ENCODE measurements at places on chromosomes 6 and 20.

DNA sequence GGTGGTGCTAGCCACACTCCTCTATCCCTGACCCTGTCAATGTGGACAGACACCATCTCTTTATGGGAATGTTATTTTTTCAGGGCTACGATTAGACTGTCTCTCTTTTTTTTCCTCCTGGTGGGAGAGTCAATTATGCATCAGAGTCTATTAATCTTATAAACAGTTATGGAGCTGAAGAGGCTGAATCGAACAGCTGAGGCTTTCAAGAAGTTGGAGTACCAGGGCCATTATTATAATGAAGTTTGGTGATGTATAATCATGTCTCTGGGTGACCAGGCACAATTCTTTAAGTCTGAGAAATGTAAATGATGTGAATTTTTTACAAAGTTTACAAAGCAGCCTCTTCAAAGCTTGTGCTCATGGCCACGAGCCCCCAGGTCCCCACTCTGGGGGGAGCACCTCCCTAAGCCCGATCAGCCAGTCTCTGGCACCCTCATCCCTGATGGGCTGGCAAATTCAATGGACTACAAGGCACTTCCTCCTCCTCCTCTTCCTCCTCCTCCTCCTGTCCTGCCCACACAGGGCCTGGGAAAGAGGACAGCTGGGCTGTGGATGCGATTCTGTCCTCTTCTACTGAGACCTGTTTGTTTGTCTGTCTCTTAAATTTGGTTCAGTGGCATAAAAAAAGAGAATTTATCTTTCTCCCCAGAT, 43.9 kb upstream of the QKI start:
- no peaks in the 10 kb centered on the region for H3K27me3 ChIP-seq
- H3K4me1 ChIP-seq = no peaks in the 10 kb centered on the region
- no peaks in the 10 kb centered on the region for H3K36me3 ChIP-seq
- no peak overlapping the region for H3K27ac ChIP-seq
- no peak for DNase-seq

DNA sequence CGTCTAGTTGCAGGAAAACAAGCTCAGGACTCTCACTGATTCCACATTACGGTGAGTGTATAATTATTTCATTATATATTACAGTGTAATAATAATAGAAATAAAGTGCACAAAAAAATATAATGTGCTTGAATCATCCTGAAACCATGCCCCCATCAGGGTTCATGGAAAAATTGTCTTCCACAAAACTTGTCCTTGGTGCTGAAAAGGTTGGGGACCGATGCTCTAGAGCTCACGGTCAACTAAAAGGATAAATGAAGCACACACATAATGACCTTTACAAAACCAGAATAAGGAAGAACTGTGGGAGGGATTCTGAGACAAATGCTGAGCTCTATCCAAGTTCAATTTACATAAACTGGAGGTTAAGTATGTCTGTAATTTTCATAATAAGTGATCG, 194.3 kb downstream of the COL19A1 start:
- no peaks in the 10 kb centered on the region for H3K4me1 ChIP-seq
- no peak overlapping the region for H3K27ac ChIP-seq
- no peak overlapping the region for H3K4me3 ChIP-seq
- H3K36me3 ChIP-seq = no peaks in the 10 kb centered on the region

DNA sequence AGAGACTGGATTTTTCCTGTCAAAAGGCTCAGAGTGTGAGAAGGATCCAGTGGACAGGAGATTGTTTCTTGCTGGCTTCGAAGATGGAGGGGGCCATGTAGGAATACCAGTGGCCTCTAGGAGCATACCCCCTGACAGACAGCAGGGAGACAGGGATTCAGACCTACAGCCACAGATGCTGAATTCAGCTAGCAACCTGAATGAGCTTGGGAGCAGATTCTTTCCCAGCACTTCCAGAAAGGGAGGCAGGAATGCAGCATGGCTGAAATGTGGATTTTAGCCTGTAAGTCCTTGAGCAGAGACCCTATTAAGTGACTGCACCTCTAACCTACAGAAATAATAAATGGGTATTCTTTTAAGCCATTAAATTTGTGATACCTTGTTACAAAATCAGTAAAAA, 44.6 kb downstream of the STXBP5 start:
- no peak overlapping the region for H3K4me3 ChIP-seq
- no peak for DNase-seq
- H3K4me1 ChIP-seq = no peaks in the 10 kb centered on the region

DNA sequence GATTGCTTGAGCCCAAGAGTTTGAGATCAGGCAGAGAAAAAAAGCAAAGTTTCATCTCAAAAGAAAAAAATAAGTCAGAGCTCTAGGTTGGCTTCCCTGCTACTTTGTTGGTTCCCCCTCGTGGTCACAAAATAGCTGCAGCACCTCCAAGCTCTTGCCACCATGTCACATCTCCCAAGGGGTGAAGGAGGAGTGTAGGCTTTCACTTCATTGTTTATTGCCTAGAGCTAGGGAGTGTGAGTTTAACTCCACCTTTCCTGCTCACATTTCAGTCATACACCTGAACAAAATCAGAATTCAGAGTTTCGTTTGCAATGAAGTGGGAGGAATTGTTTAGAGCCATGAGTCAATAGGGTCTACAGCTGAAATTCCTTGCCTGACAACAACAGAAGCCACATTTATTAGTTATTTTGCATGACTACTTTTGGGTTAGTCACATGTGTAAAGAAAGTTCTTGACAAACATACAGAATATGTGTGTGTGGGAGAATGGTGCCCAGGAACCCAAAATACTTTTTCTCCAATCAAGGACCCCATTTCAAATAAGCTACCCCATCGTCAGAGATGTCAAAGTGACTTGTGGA, 56.2 kb upstream of the UFL1 start:
- no peaks in the 10 kb centered on the region for H3K36me3 ChIP-seq
- no peak overlapping the region for H3K27ac ChIP-seq
- no peak overlapping the region for H3K4me3 ChIP-seq
- H3K4me1 ChIP-seq = no peaks in the 10 kb centered on the region
- no peaks in the 10 kb centered on the region for H3K27me3 ChIP-seq

GRCh38 chr20:42756991-42757390, 432.7 kb downstream of the PTPRT start:
- no peaks in the 10 kb centered on the region for H3K4me1 ChIP-seq
- H3K36me3 ChIP-seq = no peaks in the 10 kb centered on the region
- DNase-seq = no peak
- no peaks in the 10 kb centered on the region for H3K27me3 ChIP-seq
- H3K4me3 ChIP-seq = no peak overlapping the region

- H3K36me3 ChIP-seq = no peaks in the 10 kb centered on the region
- no peak overlapping the region for H3K27ac ChIP-seq
- H3K27me3 ChIP-seq = no peaks in the 10 kb centered on the region
- no peak overlapping the region for H3K4me3 ChIP-seq
Observed at GRCh38 chr6:125346926-125347563, 45.3 kb upstream of the HDDC2 start.

DNA sequence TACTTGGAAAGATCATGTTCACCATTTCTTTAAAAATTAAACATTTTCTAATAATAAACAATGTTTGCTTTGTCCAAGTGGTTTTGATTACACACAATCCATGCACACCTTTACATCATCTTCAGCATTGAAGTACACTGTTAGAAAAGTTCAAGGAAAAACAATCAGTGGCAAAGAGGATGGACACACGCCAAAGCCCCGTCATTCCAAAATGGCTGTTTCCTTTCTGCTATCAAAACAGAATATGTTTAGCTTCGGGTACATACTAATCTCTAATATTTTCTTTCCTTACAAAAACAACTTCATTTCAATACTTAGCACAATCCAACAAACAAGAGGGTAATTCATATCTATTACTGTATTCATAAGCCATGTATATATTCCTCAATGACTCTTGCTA, 24.5 kb downstream of the REPS1 start:
- no peak for DNase-seq
- H3K36me3 ChIP-seq = no peaks in the 10 kb centered on the region
- no peak overlapping the region for H3K27ac ChIP-seq
- no peaks in the 10 kb centered on the region for H3K27me3 ChIP-seq
- peaks cover 4% of the 10 kb centered on the region for H3K4me1 ChIP-seq

DNA sequence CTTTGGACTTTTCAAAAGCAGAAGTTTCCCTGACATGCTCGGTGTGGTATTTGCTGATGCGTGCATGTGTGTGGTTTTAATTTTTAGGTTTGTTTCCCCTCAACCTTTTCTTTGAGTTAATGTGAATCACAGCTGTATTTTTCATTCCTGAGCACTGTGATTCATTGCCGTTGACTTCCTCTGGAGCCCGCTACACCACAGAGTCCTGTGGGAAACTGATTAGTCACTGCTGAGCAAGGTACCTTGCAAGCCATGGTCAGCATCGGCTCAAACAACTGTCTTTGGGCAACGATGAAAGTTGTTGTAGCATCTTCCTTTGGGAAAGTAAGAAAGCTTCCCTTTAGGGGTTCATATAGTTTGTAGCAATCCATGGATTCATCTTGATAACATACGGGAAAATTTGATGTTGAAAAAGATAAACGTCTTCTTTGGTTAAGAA, 57.5 kb downstream of the RIN2 start:
- H3K4me1 ChIP-seq = no peaks in the 10 kb centered on the region
- DNase-seq = no peak
- no peaks in the 10 kb centered on the region for H3K27me3 ChIP-seq
- no peak overlapping the region for H3K4me3 ChIP-seq

DNA sequence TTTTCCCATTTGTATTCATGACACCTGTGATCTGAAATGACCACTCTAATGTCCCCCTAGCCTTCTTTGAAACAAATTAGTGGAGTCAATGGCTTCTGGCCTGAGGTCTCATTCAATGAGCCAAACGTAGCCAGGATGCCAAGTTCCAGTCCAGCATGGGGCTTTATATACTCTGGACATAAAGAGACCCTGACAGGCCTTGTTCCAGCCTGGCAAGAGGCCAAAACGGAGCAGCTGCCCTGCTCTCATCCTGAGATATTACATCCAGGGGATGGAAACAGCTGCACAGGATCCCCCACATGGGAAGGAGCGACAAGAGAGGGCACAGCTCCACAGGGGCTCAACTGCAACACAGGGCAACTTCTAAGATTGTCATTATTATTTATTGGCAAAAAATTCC, 437.8 kb downstream of the CDH26 start:
- no peaks in the 10 kb centered on the region for H3K27me3 ChIP-seq
- H3K27ac ChIP-seq = no peak overlapping the region
- no peak for DNase-seq
- H3K4me3 ChIP-seq = no peak overlapping the region
- no peaks in the 10 kb centered on the region for H3K36me3 ChIP-seq

GRCh38 chr20:48406912-48407340, 420.9 kb downstream of the PREX1 start:
- H3K27me3 ChIP-seq = no peaks in the 10 kb centered on the region
- DNase-seq = no peak
- H3K4me3 ChIP-seq = no peak overlapping the region
- no peak overlapping the region for H3K27ac ChIP-seq
- no peaks in the 10 kb centered on the region for H3K36me3 ChIP-seq
- H3K4me1 ChIP-seq = no peaks in the 10 kb centered on the region

- H3K27ac ChIP-seq = peak overlapping the region; percentile 86
- peaks cover 18% of the 10 kb centered on the region for H3K4me1 ChIP-seq
- DNase-seq = peak; percentile 58
- H3K36me3 ChIP-seq = no peaks in the 10 kb centered on the region
Observed at GRCh38 chr6:135250751-135251497, 69.8 kb downstream of the MYB start.

DNA sequence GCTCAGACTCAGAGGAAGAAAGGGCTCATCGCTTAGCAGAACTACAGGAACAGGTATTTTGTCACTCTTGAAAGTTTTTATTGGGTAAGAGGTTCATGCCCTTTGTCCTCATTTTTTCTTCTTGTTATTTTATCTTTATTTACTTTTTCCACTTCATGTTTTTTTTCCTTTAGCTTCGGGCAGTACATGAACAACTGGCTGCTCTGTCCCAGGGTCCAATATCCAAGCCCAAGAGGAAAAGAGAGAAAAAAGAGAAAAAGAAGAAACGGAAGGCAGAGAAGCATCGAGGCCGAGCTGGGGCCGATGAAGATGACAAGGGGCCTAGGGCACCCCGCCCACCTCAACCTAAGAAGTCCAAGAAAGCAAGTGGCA, 9.5 kb downstream of the BRD2 start:
- no peak for DNase-seq
- H3K27ac ChIP-seq = no peak overlapping the region
- no peaks in the 10 kb centered on the region for H3K27me3 ChIP-seq
- peaks cover 53% of the 10 kb centered on the region for H3K36me3 ChIP-seq

GRCh38 chr6:154458565-154459470, 51.7 kb downstream of the CNKSR3 start:
- DNase-seq = no peak
- no peak overlapping the region for H3K27ac ChIP-seq
- no peak overlapping the region for H3K4me3 ChIP-seq
- H3K4me1 ChIP-seq = no peaks in the 10 kb centered on the region
- no peaks in the 10 kb centered on the region for H3K36me3 ChIP-seq

DNA sequence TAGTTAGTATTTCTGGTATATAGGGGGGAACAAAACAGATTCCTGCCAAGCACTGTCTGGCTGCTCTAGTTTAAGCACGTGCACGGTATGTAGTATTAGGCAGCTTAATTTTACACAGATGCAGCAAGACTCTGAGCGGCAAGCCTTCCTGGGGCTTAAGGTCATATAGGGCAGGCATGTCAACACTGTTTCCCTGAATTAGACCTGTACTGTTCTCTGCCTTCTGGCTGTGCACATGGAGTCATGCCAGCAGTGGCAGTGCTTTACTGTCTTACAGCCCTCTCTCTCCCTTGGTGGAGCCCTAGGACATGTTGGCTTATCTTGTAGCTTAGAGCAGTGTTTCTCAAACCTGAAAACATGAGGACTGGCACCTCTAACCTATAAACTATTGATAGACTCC, 56.6 kb downstream of the PHF20 start:
- no peaks in the 10 kb centered on the region for H3K4me1 ChIP-seq
- H3K36me3 ChIP-seq = no peaks in the 10 kb centered on the region
- no peaks in the 10 kb centered on the region for H3K27me3 ChIP-seq
- DNase-seq = no peak

- H3K4me3 ChIP-seq = no peak overlapping the region
- no peak overlapping the region for H3K27ac ChIP-seq
- no peaks in the 10 kb centered on the region for H3K27me3 ChIP-seq
- DNase-seq = no peak
- H3K4me1 ChIP-seq = no peaks in the 10 kb centered on the region
Observed at GRCh38 chr6:17900011-17900410, 87.4 kb downstream of the KIF13A start.

DNA sequence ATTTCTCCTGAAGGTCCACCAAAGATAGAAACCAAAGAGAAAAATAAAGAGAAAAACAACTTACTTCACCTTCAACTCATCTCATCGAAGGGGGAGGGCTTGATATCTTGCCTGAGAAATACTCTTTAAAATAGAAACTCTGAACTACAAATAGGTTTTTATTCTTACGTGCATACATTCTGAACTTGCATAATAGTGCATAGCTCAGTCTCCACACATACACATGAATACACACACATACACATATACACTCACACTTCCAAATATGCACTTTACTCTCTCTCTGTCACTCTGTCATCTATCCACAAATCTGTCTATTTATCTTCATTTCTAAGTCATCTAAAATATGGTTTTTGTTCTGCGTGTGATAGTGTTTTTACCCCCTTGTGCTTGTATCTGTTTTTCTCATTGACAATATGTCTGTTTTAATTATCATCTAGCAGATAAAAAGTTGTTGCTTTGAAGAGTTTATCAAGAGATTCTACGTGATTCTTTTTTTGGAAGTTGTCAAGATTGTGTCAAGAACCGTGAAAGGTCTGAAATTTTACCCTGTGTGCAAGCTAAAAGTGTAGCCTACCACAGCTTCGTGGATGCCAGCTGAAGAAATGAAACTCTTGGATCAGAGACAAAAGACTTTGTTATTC, 468.8 kb downstream of the EPM2A start:
- no peak overlapping the region for H3K27ac ChIP-seq
- H3K36me3 ChIP-seq = no peaks in the 10 kb centered on the region
- H3K4me1 ChIP-seq = no peaks in the 10 kb centered on the region

GRCh38 chr6:80976336-80976735, 776.1 kb downstream of the TENT5A start:
- H3K4me3 ChIP-seq = no peak overlapping the region
- no peak for DNase-seq
- no peaks in the 10 kb centered on the region for H3K36me3 ChIP-seq
- no peaks in the 10 kb centered on the region for H3K27me3 ChIP-seq
